LHCN-M2 (cell line): ENCODE measurements at places on chromosomes 13 and 19.

DNA sequence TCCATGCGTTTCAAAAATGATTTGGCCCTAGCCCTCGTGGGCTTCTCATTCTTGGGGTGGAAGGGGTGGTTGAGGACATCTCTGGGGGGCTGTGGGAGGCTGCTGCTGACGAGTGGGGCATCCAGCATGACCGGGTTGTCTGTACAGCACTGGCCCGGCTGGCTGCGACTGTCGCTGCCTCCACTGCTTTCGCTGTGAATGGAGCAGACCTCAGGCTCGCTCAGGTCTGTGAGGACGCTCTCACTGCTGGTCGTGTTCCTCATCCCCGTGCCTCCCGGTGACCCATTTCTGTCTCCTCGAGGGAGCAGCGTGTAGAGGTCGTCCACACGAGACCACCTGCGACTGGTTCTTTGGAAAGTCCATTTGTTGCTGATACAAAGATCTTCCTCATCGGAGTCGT is 113.7 kb downstream of the KL start:
- DNase-seq: no peak

DNA sequence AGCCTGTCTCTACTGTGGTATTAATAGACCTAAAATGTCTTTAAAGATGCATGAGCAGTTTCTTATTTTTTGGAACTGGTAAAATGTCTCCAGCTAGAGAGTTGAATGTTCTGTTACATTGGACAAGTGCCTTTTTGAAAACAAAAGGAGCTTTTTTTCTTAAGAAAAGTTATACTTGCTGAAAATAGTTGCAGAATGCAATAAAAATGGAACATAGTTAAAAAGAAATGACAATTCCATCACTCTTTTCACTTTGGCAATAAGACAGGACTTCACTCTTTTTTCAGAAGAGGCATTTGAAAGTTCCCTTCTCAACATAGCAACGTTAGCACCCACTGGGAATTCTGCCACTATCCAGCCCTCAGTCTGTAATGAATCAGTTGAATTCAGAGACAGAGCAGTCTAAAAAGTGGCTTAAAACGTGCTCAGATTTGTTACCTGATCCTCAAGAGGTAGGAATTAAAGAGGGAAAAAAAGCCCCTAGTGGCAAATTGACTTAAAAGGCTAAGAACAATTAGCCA is 10.1 kb downstream of the RGCC start:
- DNase-seq: no peak

DNA sequence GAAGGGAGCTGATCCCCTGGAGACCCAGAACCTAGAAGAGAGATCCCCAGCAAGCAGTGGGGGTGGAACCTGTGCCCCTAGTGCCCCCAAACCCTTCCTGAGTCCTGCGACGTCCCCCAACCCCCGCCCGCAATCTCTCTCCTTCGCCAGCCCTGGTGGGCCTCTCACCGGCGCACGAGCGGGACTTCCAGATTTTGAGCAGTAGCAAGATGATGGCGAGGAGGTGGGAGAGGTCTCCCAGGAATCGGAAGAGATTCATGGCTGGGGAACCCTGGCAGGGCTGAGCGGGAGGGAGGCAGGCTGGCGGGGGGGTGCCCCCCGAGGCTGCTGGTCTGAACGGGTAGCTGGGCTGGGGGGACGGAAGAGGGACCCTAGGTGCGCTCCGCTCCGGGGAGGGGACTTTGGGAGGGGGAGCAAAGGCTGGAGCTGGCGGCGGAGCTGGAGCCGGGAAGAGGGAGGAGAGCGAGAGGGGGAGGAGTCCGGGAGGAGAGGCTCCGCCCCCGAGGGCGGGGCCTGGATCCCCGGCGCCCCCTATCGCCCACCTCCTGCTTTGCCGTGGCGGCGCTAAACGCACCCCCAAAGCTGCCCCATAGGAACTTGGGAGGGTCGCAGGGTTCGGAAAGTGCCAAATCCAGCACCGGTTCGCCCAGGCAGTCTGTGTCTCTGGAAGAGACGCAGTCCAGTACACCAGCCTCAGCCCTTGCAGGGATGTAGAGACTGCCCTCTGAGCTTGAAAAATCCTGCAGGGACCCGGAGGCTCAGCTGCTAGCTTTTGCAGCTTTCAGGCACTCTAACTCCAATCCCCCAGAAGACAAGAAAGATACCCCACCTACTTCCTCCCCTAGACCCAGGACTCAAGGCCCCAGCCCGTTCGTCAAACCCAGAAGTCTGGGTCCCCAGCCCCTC is at the start of gene KDELR1:
KDELR1 (minus strand) TSS at position 452 of the 906 bp plus-strand sequence; CDS start at position 259, 193 bp downstream.
- peak; percentile 50 for DNase-seq

DNA sequence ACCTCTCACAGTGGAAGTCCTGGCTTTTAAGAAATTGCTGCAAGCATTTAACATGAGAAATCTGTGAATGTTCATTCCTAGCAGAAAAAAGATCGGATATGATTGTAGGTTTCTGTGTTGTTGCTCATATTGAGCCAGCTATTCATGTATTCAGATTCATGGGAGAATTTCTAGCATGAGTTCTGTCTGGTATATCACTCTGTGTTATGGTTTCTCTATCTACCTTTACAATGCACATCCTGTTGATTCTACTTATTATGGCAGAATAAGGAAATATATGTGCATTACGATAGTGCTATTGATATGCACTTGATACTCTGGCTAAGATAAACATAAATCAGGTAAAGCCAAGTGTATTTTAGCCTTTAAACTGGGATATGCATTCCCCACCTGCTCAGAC is 138.2 kb downstream of the KCNRG start:
- DNase-seq: no peak

DNA sequence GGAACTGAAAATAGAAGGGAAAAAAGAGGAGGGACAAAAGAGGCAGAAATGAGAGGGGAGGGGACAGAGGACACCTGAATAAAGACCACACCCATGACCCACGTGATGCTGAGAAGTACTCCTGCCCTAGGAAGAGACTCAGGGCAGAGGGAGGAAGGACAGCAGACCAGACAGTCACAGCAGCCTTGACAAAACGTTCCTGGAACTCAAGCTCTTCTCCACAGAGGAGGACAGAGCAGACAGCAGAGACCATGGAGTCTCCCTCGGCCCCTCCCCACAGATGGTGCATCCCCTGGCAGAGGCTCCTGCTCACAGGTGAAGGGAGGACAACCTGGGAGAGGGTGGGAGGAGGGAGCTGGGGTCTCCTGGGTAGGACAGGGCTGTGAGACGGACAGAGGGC is at the start of gene CEACAM5:
CEACAM5 (plus strand) TSS at position 146 of the 400 bp plus-strand sequence; CDS start at position 252, 106 bp downstream.
- no peak for DNase-seq

DNA sequence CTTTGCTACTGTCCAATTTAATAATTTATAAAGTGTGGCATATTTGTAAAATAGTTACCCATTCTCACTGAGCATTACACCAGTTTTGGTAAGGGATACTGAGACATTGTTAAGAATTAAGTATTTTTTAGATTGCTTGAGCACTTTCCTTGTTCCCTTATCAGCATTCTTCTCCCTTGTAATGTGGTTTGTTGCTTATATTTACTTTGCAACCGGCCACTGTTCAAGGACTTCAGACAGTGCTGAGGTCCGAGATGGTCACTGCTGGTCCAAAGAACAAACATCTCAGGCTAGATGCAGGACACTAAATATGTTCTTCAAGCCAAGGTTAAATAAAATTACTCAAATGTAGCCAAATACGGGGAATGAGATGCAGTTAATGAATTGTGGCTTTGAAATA is 161.4 kb downstream of the TM9SF2 start:
- DNase-seq: no peak

DNA sequence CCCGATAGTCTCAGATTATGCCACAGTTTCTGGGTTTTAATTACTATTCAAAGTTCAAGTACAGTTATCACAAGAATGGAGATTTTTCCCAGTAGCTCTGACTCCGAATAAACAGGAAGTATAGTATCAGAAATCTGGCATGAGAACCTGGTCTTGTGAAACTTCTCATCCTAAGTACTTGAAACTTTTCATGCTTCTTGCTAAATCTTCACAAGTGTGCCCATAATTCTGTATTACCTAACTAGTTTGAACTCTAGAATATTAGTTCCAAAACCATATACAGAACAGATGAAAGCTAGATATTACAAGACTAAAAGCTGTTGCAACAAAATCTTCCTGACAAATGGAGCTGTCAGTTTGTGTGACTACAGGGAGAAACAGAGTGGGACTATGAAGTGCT is 70.5 kb upstream of the CSNK1A1L start:
- peak; percentile 80 for DNase-seq

- DNase-seq: peak; percentile 9
Measured at GRCh38 chr19:7251494-7251893, 42.7 kb downstream of the INSR start.

GRCh38 chr13:100392709-100393630 is 195.6 kb downstream of the GGACT start:
- DNase-seq: peak; percentile 100

DNA sequence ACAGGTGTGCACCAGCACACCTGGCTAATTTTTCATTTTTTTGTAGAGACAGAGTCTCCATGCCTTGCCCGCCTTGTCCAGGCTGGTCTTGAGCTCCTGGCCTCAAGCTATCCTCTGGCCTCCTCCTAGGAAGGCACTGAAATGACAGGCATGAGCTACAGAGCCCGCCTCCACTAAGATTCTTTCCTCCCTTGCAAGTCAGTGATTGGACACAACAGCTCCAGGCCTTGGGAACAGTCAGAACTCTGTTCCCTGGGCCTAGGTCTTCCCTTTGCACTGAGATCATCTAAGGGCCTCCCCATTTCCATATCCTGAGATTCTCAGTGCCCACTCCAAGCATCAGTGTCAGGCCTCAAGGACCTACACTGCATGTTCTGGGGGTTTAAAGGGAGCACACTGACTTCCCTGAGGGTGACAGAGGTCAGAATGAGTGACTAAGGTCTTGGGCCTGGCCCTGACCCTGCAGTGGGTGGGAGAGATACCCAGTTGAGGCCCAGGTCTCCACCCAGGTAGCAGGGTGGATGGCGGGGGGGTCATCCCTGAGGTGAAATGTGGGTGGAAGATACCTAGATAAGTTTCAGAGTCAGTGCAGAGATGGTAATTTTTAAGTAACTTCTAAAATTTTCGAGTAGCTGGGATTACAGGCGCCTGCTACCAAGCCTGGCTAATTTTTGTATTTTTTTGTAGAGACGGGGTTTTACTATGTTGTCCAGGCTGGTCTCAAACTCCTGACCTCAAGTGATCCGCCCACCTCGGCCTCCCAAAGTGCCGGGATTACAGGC is 17.3 kb upstream of the ERCC1 start:
- peak; percentile 37 for DNase-seq

DNA sequence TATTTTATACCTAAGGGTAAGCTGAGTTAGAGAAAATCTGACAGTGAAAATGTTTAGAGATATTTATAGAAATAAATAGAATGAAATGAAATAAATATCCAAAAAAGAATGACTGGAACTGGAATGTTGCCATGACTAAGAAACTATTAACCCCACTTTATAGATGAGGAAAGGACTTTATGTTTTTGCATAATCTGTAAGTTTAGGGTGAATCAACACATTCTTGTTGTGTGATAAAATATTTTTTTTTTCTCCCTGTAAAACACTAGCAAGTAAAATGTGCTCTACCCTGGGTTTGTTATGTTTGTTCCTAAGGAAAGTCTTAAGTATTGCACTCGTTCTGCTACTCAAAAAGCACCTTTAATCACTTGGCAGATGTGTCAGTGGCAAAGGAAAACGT is 83.8 kb upstream of the KL start:
- DNase-seq: no peak

DNA sequence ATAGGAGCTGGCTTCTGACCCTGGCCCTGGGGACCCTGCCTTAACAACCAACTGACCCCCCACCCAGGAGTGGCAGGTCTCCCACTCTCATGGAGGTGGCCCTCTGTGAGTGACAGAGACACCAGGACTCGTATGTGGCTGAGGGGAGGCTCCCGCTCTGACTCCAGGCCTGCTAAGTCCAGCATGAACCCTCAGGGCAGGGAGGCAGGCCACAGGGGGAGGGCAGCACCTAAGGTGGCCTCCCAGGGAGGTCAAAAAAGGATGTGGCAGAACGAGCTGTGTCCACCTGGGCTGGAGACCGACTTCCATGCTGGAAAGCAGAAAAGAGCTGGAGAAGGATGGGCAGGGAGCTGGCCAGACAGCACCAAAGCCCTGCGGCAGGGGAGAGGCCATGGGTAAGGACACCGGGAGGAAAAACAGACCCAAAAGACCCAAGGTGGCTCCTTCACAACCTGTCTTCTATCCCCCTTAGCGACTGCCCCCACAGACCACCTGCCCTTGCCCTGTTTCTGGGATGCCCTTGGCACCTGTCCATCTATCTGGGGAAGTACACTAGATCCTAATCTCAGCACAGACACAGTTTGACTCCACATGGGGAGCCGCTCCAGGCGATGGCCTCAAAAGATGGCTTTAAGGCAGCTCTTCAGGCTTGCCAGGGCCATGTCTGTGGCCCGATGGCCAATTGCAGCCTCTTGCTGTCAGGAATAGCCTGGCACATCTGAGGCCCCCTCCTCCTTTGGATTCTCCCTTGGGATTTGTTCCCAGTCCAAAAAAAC is 10.5 kb upstream of the SLC35E1 start:
- DNase-seq: no peak

DNA sequence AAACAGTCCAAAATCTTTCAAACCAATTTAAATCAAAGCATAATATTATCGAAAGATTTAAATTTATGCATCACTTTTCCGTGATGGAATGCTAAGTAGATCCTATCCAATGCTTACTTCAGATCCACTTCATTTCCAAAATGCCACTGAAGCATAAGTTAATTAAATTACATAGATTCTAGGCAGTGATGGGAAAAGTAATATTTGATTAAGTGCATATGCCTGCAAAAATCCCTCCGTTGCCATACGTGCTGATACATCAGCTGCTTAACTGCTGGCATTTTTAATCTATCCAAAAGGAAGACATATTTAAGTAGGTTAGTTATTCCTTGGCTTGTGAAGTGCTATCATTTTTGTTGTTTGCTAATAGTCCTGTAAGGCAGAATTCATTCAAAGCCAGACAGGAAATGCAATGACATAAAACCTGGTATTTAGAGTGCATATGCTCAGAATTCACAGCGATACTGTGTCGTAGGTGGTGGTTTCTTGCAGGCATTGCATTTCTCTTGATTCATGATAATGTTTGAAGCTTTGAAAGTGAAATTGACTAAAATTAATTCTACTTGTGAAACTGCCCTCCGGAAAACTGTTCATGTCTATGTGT is 738.3 kb upstream of the GPC6 start:
- no peak for DNase-seq

GRCh38 chr19:4539693-4540581 is at the start of gene LRG1:
Gene LRG1 (minus strand): TSS chr19:4540036. CDS start chr19:4540013, 23 bp downstream.
- DNase-seq: no peak

DNA sequence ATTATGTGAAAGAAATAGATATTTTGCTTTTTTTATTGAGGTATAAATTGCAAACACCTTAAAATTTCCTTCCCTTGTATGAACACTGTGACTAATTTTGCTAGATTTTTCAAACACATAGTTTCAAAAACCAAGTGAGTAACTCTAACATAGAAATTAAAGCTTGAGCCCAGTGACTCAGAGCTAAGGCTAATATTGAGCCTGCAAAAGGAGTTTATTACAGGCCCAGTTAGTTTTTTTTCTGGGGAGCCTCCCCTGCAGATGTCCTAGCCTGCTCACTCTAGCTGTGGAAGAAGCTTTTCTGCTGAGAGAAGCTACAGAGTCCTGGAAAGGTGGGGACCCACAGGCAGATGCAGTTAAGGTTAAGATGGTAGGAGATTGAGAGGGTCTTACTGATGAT is 3.4 kb downstream of the ZNF430 start:
- peak; percentile 71 for DNase-seq
